ENCODE measurements at places on chromosomes 3 and 15.

DNA sequence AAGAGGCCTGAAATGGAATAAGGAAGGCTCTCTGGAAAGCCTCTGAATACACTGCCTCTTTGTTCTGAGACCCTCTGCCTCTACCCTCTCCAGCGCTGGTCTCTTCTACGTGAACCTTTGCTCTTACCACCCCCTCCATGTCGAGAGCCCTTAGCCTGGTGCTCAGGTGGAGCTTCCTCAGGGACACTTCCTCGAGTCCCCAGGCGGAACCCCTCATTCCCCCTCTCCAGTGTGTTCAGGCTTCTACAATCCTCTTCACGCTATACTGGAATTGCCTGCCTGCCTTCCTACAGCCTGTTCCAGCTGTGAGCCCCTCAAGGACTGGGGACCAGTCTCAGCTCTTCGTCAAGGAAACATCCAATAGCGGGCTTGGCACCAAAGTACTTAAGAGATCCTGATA lies 7.4 kb downstream of the STIMATE start:
- no peak for DNase-seq

DNA sequence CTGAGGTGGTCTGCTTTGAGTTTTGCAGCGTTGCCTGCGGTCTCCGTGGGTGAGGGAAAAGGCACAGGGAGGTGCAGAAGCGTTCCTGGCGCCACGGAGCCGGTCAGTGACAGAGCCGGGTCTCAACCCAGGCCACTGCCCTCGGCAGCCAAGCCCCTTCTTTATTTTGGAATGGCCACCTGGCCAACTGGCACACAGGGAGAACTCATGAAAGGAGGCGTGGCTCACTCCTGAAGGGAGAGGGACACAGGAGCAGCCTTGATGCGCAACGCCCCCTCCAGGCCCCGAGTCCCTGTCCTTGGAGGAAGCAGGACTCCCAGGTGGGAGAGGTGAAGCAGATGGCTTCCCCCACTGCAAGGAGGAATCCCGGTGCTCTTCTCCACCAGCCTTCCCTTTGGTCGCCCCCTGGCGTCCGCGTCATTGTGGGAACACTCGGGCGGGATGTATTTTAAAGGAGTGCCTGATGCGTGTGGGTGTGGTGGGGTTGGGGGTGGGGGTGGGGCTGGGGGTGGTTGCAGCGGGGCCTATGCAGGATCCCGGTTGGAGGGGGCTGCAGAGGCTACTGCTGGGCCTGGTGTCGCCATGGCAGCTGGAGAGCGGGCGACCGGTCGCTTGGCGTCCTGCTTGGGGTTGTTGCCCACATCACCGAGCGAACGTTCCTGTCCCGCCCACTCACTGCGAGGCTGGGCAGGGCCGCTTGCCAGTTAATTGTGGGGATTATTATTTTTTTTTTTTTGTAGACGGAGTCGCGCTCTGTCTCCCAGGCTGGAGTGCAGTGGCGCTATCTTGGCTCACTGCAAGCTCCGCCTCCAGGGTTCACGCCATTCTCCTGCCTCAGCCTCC lies 32.6 kb downstream of the APBA2 start:
- no peak for DNase-seq

GRCh38 chr3:192816351-192816750 lies 89.0 kb upstream of the FGF12 start:
- no peak for DNase-seq

- DNase-seq = no peak
These were observed 25.3 kb upstream of the PGPEP1L start for GRCh38 chr15:99032935-99033334.

GRCh38 chr15:96435022-96435421 lies 104.5 kb downstream of the NR2F2 start:
- no peak for DNase-seq

DNA sequence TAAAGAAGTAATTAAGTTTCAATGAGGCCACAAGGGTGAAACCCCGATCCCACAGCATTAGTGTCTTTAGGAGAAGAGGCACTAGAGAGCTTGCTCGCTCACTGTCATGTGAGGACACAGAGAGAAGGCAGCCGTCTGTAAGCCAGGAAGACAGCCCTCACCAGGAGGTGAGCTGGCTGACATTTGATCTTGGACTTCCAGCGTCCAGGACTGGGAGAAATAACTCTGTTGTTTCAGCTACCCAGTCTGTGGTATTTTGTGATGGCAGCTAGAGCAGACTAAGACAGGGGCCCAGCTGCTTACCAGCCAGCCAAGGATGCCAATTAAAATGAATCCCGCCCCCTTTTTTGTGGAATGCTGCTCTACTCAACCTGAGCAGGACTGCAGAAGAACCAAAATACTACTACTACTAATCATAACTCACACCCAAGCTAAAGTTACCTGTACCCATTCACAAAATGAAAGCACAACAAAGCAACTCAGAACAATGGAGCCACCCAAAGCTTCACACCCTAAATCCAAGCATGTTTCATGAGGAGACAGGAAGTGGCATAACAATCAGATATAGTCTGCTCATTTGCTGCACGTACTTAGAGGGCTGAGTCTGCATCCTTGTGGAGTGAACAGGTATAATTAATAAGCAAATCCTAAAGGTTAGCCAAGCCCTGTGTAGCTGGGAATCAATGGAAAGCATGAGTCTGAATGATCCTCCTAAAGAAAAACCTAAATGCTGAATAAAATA lies 35.6 kb upstream of the RHCG start:
- no peak for DNase-seq

DNA sequence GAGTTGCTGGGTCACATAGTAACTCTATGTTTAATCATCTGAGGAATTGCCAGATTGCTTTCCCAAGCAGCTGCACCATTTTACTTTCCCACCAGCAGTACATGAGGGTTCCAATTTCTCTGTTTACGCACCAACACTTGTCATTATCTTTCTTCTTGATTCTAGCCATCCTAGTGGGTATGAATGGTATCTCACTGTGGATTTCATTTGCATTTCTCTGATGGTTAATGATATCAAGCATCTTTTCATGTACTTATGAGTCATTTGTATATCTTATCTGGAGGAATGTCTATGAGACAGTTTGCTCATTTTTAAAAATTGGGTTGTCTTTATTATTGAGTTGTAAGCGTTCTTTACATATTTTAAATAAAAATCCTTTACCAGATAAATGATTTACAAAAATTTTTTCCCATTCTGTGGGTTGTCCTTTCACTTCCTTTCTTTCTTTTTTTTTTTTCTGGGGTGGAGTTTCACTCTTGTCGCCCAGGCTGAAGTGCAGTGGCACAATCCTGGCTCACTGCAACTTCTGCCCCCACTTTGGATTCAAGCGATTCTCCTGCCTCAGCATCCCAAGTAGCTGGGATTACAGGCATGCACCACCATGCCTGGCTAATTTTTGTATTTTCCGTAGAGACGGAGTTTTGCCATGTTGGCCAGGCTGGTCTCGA lies 8.9 kb upstream of the SGO1 start:
- DNase-seq = no peak

- no peak for DNase-seq
These were observed 15.8 kb downstream of the GRIP2 start for GRCh38 chr3:14524311-14524711.

DNA sequence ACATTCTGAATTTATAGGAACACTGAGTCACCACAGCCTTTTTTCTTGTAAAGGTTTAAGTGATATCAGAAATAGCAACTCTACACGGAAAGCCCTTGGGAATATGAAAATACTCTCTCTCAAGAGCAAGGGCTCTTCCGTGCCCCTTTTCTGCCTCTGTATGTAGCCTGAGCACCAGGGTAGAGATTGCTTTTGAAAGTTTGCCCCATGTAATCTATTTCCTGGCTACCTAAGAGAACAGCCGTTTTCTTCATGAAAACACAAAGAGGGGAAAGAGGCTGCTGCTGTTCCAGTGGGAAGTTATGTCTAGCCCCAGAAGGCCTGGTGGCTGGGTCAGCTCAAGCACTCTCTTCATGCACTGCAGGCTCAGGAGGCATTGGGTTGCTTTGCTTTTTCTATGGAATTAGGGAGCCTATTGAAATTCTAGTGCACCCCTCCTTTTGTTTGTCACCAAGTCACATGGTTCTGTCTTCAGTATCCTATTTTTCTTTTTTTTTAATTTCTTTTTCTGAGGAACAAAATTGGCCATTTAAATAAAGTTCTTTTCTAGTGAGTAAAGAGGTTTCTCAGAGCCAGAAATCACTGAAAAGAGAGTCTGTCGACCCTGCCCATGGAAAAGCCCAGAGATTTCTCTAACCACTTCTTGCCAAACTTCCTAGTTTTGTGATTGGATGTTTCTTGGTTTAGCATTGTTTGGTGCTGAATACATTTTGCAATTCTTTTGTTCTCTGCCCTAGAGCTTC lies 39.5 kb downstream of the TIGIT start:
- DNase-seq = no peak

- no peak for DNase-seq
These were observed 33.3 kb downstream of the TMCO5A start for GRCh38 chr15:37967788-37968187.

DNA sequence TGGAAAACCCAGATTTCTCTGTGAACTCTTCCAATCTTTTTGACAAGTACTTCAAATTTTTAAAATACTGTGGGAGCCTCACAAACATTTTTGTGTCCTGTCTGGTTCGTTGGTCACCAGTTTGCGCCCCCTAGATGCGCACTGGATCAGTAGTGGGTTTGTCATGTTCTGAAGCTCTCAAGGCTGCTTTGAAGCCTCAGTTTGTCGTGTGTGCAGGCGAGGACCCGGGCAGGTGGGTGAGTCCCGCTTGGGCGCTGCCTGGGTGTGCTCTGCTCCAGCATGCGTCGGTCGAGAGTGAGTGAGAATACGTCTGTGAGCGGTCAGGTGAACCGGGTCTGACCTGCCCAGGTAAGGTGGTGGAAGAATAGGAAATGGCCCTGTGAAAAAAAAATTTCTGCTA lies 17.3 kb upstream of the AEN start:
- no peak for DNase-seq

GRCh38 chr15:60553163-60553562 lies 74.2 kb upstream of the ICE2 start:
- DNase-seq = no peak

GRCh38 chr3:177729956-177730681 lies 532.8 kb upstream of the TBL1XR1 start:
- DNase-seq = no peak

DNA sequence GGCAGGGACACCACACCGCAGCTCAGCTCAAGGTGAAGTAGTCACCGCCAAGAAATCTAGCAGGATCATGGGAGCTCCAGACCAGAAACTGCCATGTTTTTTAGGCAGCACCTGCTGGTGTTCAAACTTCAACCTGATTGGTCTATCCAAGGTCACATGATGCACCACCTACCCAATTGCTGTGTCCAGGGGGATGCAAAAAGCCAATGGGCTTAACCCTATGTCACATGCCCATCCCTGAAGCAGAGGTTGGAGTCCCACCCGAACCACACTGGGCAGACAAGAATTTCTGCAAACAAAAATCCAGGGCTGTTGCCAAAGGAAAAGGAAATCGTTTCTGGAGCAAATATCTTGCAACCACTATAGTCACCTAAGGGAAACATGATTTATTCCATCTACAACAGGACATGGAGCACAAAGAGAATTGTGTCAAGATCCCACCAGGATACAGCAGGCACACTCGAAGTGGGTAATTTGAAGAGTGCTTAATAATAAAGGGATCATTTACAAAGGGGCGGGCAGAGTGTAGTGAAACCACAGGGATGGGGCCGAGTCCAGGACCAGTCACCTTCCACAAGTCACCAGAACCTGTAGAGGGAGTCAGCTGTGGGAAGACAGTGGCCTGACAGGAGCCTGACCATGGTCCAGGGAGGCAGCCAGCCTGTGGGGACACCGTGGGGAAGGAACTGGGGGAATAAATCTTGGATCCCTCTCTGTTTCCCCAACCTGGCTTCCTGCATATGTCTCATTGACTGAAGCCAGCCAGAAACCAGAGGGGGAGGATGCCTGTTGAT lies 34.2 kb upstream of the TSEN2 start:
- DNase-seq = no peak

DNA sequence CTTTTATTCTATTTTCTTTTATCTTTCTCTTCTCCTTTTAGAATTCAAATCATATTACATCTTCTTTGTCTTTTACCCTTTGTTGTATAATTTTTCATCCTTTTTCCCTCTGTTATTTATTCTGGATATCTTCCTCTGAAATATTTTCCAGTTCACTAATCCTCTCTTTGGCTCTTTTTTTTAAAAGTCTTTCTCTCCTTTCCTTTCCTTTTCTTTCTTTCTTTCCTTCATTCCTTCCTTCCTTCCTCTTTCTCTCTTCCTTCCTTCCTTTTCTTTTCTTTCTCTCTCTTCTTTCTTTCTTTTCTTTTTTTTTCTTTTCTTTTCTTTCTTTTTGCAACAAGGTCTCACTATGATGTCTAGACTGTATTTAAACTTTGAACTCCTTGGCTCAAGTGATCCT lies 9.3 kb downstream of the SUSD5 start:
- DNase-seq = no peak

- no peak for DNase-seq
These were observed 27.1 kb downstream of the C15orf39 start for GRCh38 chr15:75228787-75229186.

Data from effector CD8-positive, alpha-beta T cell (primary cell).